ENCODE measurements at places on chromosomes 11 and 22.
A peak's percentile ranks its signal among the peaks of the same experiment; 100 is the strongest.

GRCh38 chr11:33935461-33936456 lies 43.9 kb upstream of the LMO2 start:
- no peak for DNase-seq

DNA sequence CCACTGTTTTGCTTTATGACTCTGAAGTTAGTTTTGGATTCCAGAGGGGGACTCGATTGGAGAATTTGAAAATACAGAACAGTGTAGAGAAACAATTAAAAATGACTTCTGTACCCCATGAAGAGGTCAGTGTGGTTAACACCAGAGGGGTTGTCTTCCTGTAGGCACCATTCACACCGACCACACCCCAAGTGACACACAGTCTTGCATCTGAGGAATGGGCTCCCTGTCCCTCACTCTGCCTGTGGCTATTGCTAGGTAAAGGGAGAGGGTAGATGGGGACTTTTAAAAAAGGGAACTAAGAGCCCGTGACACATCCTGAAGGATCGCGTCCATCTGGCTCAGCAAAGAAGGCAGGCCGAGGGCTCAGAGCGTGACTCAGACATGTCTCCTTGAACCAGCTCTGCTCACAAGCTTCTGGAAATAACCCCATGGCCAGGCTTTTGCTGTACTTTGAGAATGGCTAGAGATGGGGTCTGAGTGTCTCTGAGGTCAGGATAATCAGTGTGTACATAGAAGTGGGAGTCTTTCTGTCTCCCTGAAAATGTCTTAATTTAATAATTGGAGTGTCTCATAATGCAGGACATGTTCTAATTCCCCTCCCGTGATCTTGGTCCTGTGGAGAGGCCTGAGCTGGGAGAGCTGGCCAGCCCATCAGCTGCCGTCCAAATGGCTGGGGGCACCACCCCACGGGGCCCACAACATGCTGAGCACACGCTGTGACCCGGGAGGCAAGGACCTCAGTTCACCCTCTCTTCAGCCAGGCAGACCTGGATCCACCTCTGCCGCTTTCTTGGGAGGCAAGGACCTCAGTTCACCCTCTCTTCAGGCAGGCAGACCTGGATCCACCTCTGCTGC lies 39.3 kb downstream of the SGSM1 start:
- DNase-seq = no peak

DNA sequence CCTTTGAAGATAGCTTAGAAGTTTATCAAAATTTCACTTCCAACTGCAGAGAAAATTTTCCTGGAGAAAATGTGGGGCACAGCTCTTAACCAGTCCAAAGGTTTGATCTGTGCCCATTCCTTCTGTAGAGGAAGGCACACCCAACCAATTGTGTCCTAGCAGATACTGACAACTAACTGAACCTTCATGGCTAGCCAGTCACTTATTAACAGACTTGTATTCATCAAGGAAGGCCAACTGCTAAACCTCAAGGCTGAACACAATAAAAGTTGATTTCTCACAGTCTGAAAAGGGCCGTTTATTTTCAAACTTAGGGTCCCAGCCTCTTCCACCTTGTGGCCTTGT lies 19.5 kb downstream of the SYT13 start:
- DNase-seq = no peak

DNA sequence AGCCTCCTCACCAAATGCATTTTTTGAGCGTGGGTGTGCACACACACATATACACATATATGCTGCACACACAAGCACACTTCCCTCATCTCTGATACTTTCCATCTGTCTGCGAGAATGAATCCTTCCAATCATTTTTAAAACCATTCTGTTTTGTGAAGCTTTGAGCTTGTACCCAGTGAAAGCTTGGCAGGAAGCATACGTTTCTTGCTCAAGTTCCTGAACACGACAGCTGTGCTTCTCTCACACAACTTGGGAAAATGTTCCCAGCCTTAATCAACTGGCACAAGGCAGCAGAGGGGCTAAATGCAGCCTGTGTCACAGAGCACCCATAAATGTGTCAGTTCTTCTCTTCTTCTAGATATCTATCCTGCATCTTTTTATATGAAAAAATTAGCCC lies 524.0 kb upstream of the KIRREL3 start:
- DNase-seq = no peak

GRCh38 chr11:86577644-86578636 lies 94.5 kb downstream of the ME3 start:
- no peak for DNase-seq

DNA sequence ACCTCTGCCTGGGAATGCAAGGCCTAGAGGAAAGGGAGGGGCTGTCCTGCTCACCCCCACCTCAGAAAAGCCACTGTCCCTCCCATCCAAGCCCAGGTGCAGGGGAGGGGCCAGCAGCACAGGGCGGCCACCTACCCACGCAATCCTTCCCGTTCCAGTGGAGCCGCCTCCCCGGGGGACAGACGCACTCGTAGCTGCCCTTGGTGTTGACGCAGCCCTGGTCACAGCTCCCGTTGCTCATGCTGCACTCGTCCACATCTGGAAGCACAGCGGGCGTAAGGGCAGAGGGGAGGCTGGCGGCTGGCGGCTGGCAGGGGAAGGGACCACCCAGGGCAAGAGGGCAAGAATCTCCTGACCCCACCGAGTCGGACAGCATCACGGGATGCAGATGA lies 40.3 kb upstream of the TTLL12 start:
- no peak for DNase-seq

DNA sequence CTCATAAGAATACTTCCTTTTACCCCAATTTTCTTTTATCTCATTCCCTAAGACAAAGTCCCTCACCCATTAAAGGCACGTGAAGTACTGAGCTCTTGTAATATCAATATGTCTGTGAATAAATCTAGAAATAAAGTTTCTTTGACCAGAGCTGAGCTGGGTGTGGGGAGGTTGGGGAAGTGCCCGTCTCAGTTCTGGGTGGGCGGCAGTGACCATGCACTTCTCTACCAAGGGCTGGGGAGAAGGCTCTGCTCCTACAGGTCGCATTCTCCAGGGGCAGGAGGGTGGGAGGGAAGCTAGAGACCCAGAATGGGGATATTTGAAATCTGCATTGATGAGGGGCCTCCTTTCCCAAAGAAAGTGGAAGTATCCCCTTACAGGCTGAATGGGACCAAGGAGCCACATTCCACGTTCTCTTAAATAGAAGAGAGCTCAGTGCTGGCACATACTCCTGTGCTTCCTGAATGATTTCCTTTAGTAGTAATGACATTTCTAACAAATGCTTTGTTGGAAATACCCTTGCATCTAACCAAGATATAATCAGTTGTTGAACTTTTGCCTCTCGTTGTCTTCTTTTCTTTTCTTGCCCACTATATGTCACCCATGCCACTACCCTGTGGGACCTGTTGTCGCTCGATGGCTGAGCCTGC lies 16.1 kb downstream of the RBX1 start:
- DNase-seq = no peak

- DNase-seq = no peak
Observed at GRCh38 chr11:2835296-2835695, 50.3 kb downstream of the CDKN1C start.

DNA sequence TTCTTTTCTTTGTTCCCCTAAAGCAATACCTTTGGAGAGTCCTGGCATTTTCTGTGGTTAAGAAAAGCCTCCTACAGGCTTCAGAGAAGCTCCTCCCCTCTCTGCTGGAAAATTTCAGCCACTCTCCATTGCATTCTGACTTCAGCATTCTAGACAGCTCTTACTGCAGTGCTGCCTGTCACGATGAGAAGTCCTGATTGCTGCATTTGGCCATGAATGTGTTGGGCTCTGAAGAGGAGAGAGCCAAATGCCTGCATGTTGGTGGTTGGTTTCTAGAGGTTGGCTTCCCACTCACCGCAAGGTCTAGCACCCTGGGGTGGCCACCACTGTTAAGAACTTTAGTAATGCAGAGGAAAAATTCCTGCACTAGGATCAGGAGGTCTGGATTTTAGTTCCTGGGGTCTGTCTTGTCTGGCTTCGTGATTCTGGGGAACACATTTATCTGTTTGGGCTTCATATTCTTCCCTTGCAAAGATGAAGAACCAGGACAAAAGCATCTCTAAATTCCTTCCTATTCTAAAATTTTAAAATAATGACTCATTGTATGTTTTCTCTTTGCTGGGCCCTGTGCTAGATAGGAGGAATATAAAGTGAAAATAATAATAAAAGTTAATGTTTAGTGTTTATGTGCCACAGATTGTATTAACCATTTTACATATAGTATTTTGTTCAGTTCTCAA lies 38.1 kb downstream of the COA4 start:
- DNase-seq = no peak

GRCh38 chr11:19615341-19616183 lies 97.1 kb upstream of the NAV2 start:
- no peak for DNase-seq

DNA sequence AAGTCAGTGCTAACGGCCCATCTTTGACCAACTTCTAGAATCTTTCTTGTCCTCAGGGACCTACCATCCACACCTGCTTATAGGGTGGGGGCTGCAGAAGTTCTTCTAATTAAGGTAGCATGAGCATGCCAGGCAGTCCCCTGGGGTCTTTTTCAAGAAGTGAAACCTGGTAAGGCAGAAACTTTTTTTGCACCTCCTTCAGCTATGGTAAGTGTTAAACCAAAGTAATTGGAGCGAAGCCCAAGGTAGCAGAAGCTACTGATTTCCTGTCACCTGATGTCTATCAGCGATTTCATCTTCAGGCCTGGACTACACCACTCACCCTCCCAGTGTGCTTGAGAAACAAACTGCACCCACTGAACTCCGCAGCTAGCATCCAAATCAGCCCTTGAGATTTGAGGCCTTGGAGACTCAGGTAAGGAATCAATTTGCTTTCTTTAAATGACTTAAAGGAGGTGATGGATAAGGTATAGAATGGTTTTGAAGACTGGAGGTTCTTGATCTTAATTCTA lies at the start of gene MS4A1:
MS4A1 (plus strand) TSS at position 317 of the 512 bp plus-strand sequence. CDS start 6,528 bp downstream, outside the sequence.
- DNase-seq = peak; percentile 66

DNA sequence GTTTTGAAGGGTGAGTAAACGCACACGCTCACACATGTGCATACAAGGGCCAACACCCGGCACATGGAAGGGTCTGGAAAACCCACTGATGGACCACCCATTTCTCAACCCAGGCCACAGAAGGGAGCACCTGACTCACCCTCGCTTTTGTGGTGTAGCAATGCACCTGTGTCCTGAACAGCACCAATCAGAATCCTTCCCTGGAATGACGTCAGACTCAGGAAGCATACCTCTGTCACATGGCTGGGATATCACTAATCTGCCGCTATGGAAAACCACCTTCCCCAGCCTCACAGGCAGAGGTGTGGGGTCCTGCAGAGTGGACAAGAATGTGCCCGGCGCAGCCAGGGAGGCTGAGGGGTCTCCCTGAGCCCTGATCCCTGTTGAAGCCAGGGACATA lies 9.0 kb upstream of the OSM start:
- DNase-seq = no peak

- DNase-seq = no peak
Observed at GRCh38 chr22:24751518-24751917, 23.0 kb downstream of the PIWIL3 start.

DNA sequence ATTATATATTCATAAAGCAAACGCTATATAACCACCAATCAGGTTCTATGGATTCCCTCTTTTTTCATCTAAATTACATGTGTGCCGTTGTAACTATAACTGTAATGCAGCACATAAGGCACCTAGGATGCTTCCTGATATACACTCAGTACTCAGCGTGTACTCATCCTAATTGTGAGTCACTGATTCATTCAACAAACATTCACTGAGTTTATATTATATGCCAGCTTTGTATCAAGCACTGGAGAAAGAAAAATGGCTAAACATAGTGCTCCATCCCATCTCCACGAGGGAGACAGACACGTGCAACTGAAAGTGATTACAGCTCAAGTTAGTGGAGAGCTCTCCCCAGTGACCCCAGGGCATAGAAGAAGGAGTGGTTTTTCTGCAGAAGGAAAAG lies 49.9 kb upstream of the SYN3 start:
- DNase-seq = no peak

- DNase-seq = no peak
Observed at GRCh38 chr11:95219599-95219998, 11.4 kb downstream of the SESN3 start.

DNA sequence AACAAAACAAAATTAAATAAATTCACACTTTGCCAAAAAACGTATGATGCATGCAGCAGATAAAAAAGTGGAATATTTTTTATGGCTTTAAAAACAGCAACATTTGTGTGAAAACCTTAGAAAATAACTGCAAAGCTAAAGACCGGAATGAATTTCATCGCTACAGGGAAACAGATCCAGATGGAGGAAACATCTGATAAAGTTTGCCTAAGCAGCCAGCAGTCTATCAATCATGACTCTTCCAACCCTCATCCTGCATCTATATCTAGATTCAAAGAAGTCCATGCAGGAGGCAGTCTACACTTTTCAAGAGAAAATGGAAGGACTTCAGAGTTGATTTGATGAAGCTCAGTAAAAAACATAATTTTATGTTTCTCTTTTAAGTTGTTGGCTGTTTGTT lies 126.8 kb downstream of the SWAP70 start:
- no peak for DNase-seq

DNA sequence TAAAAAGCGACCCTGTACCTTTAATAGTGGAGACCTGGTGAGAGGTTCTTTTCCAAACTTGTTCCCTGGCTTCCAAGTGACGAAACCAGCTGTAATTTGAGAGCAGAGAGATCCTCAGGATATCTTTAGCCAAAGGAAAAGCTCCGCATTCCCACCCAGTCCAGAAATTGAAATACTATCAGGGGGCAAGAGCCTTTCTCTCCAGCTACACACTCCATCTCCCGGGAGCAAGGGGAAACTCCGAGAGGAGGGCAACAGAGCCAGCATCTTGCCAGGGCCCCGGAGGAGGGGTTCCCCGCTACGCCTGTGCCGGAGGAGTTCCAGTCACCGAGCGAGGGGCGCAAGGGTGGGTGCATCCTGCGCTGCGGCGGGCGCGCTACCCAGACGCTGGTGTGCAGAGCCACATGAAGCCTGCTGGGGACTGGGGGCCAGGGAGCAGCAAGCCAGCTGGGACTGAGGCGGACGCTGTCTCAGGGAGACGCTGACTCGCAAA lies at the start of gene FIBIN:
FIBIN (plus strand) TSS at position 148 of the 493 bp plus-strand sequence. CDS start 415 bp downstream, outside the sequence.
- DNase-seq = no peak

DNA sequence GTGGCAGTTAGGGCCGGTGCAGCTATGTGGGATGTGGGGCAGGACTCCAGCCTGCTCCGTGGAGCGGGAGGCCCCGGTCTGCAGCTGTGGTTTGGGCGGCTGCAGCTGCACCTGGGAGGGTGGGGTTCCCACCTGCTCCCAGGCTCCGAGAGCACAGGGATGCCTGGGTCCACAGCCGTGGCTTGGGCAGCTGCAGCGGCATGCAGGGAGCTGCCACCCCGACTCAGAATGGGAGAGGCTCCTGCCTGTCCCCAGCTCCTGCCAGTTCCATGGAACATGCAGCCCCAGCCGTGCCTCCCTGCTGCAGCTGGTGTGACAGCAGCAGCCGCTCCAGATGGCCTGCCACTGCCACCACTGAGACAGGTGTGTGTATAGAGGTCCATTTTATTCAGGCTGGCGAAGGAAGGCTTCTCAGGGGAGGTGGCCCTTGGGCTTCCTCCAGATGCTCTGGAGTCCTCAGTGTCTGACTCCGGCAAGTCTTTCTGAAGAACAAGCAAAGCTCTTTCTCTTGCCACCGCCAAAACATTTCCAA lies 21.8 kb upstream of the UPK3A start:
- DNase-seq = no peak

DNA sequence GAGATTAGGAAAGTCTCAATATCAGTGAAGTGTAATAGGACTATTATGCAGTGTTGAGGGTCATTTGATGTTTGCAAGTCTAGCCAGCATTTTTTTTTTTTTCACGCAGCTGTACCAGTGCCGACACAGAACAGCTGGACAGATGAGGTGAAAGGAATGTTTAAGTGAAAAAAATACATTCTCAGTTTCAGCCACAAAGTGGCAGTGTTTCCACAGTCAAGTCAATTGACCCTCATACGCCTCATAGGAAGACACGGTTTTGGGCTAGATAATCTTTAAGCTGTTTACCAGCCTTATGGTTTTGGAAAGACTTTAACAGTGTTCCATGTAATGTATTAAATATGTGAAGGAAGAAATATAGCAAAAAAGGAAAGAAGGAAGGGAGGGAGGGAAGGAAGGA lies 349.9 kb upstream of the ANO3 start:
- peak; percentile 20 for DNase-seq
